Hindlimb muscle (tissue), 1 donor: ENCODE measurements at places on chromosomes 16 and 17. TPM values are rescaled to one million over a fixed set of nuclear protein-coding genes. Genes with fewer than 3 reads are reported as not detected.

ZPBP2 gene
- polyA plus RNA-seq = not detected

TXNL4B gene
- 14.8 TPM for polyA plus RNA-seq

FAM234A gene
- polyA plus RNA-seq = 44.0 TPM

CCDC200 gene
- polyA plus RNA-seq = 11.2 TPM

WFDC1 gene
- polyA plus RNA-seq = 1.1 TPM

SDK2 gene
- polyA plus RNA-seq = 44.0 TPM

KCNJ18 gene
- polyA plus RNA-seq = not detected

SLFN14 gene
- 0.19 TPM for polyA plus RNA-seq

MT3 gene
- 8.7 TPM for polyA plus RNA-seq

TBC1D3L gene
- polyA plus RNA-seq = 28.1 TPM

SULT1A4 gene
- 3.6 TPM for polyA plus RNA-seq

PRAC2 gene
- polyA plus RNA-seq = not detected

HEATR9 gene
- polyA plus RNA-seq = not detected

TBC1D3H gene
- polyA plus RNA-seq = not detected

CENPV gene
- 42.6 TPM for polyA plus RNA-seq

CLEC3A gene
- not detected for polyA plus RNA-seq

CCL17 gene
- not detected for polyA plus RNA-seq

ABCA9 gene
- polyA plus RNA-seq = 17.8 TPM

CTRL gene
- 3.1 TPM for polyA plus RNA-seq

RNF222 gene
- polyA plus RNA-seq = 0.09 TPM

ASGR1 gene
- polyA plus RNA-seq = 1.8 TPM

WNT3 gene
- polyA plus RNA-seq = 2.7 TPM

IQCK gene
- 14.2 TPM for polyA plus RNA-seq

GPR179 gene
- polyA plus RNA-seq = 0.94 TPM

NDUFAB1 gene
- polyA plus RNA-seq = 80.9 TPM

GAS2L2 gene
- not detected for polyA plus RNA-seq

CSH2 gene
- 0.61 TPM for polyA plus RNA-seq

QRICH2 gene
- polyA plus RNA-seq = 5.6 TPM

PRSS22 gene
- not detected for polyA plus RNA-seq

SEPTIN12 gene
- polyA plus RNA-seq = not detected

SLC6A2 gene
- 1.7 TPM for polyA plus RNA-seq

CACNG1 gene
- 340 TPM for polyA plus RNA-seq

SYNGR2 gene
- 134 TPM for polyA plus RNA-seq

STXBP4 gene
- 3.2 TPM for polyA plus RNA-seq

OR3A3 gene
- not detected for polyA plus RNA-seq

ATP2A1 gene
- polyA plus RNA-seq = 758 TPM

CHMP1A gene
- 51.3 TPM for polyA plus RNA-seq

TMEM94 gene
- polyA plus RNA-seq = 80.0 TPM

XYLT1 gene
- 6.4 TPM for polyA plus RNA-seq

KRTAP9-4 gene
- not detected for polyA plus RNA-seq

PSMB10 gene
- 33.5 TPM for polyA plus RNA-seq

EFNB3 gene
- polyA plus RNA-seq = 5.4 TPM

CPNE7 gene
- polyA plus RNA-seq = not detected

RGS11 gene
- 1.6 TPM for polyA plus RNA-seq

DPEP2 gene
- polyA plus RNA-seq = 2.3 TPM

CACNG3 gene
- not detected for polyA plus RNA-seq

CETP gene
- polyA plus RNA-seq = 8.9 TPM

KRT17 gene
- polyA plus RNA-seq = 13.9 TPM

WNT9B gene
- polyA plus RNA-seq = 0.08 TPM

FOXL1 gene
- 0.26 TPM for polyA plus RNA-seq

HSF4 gene
- 5.3 TPM for polyA plus RNA-seq

ZNF23 gene
- polyA plus RNA-seq = 12.1 TPM
